Left hindlimb (tissue), 1 donor: ENCODE measurements at places on chromosomes 2 and 18.

DNA sequence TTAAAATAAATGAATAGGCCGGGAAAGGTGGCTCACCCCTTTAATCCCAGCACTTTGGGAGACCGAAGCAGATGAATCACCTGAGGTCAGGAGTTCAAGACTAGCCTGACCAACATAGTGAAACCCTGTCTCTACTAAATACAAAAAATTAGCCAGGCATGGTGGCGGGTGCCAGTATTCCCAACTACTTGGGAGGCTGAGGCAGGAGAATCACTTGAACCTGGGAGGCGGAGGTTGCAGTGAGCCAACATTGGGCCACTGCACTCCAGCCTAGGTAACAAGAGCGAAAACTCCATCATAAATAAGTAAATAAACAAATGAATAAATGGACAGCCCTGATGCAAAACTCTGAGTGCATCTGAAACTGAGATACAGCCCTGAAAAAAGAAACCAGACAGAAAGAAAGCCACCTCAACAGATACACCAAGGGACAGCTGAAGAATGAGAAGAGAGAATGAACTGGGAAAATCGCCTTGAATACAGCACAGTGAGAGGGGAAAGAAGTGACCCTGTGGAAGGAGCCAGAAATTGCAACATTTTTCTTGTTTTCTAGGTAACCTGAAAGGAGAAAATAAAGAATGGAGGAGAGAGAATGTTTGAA is 64.4 kb downstream of the TRABD2A start:
- no peak for DNase-seq

GRCh38 chr18:54247511-54248175 is 21.7 kb upstream of the POLI start:
- DNase-seq = no peak

DNA sequence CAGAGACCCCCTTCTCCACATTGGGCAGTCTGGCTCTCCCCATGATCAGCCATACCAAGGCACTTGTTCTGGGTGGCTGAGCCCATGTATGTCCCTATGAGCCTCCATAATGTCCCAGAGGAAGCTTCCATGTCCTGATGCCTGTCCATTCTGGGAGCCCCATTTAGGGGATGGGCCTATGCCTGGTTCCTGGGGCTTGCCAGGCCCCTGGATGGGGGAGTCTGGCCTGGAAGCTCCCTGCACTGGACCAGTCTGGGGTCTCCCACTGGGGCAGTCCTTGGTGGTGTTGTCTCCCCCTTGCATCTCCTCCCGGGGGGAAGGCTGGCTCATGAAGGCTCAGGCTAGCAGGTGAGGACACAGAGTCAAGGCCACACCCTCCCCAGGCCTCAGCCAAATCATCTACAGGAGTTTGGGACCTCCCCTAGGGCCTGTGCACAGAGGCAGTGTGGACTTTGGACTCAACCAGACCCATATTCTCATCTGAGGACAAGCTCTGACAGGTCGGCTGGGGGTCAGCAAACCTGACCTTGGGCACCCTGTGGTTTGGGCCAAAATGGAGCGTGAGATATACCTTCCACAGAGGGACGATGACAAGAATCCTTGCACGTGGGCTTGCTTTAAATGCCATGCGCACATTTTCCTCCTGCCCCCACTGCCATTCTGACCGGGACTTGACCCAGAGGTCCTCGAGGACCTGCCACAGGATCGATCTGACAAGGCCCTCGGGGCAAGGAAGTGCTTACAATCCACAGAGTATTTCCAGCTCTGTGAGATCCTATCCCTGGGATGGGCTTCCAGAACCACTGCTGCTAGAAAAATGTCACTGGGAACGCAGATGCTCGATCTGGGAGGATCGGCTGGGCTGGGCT is 38.8 kb downstream of the INHBB start:
- peak; percentile 1 for DNase-seq

GRCh38 chr2:68193787-68194372 is 36.2 kb downstream of the PNO1 start:
- no peak for DNase-seq

- DNase-seq = no peak
Observed at GRCh38 chr2:200852605-200853004, 11.9 kb downstream of the CLK1 start.

DNA sequence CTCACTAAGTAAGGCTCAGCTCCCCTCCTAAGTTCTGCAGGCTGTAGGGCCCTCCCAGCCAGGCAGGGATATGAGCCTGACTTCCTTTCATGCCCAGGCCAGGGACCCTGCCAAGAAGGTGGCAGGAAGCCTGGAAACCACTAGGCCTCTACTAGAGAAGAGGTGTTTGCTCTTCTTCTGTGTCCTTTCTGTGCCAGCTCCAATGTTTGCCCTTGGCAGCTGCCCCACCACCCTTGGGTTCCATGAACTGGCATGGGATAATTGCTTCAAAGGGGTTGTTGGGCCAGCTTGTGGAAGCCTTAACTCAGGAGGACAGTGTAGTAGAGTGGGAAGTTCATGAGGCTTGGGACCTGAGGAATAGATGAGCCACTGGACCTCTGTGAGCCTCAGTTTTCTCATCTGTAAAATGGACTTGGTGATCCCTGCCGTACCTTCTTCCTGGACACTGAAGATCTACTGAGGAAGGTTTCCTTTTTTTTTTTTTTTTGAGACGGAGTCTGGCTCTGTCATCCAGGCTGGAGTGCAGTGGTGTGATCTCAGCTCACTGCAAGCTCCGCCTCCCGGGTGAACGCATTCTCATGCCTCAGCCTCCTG is 3.9 kb downstream of the SLC35F6 start:
- DNase-seq = no peak

DNA sequence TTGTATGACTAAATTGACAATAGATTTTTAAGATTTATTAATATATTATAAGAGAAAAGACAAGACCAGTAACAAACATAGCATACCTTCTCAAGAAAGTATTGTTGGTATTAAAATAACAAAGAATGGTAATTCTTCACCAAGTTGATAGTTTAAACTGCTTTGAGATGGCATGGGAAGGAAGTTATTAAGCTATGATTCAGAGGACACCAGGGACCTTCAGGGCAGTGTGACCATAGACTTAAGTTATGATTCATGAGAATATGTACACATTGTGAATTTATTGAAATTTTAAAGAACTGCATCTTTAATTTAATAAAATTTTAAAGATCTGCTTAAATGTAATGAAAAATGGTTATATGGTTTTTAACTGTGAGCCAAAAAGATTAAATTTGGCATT is 205.7 kb downstream of the DSEL start:
- no peak for DNase-seq

DNA sequence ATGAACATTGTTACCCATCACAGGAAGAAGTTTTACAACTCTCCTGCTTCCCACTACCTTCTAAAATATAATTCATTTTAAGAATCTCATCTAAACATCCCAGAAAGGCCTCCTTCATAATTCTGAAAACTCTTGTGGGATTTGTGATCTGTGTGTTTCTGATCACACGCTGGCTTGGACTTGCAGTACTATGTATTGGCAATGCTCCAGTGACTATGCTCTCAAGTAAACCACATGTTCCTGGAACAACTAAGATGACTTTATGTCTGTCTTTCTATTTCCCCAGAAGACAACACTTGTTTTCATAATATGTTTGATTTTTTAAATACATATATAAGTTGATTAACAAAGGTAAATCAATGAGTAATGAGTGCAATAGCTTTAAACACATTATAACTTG is 376.6 kb upstream of the NETO1 start:
- DNase-seq = no peak

GRCh38 chr2:186629250-186629996 is 39.6 kb downstream of the ITGAV start:
- no peak for DNase-seq

GRCh38 chr2:235640377-235640776 is 146.5 kb downstream of the AGAP1 start:
- no peak for DNase-seq

- no peak for DNase-seq
Observed at GRCh38 chr2:61645911-61646310, 107.8 kb upstream of the XPO1 start.

DNA sequence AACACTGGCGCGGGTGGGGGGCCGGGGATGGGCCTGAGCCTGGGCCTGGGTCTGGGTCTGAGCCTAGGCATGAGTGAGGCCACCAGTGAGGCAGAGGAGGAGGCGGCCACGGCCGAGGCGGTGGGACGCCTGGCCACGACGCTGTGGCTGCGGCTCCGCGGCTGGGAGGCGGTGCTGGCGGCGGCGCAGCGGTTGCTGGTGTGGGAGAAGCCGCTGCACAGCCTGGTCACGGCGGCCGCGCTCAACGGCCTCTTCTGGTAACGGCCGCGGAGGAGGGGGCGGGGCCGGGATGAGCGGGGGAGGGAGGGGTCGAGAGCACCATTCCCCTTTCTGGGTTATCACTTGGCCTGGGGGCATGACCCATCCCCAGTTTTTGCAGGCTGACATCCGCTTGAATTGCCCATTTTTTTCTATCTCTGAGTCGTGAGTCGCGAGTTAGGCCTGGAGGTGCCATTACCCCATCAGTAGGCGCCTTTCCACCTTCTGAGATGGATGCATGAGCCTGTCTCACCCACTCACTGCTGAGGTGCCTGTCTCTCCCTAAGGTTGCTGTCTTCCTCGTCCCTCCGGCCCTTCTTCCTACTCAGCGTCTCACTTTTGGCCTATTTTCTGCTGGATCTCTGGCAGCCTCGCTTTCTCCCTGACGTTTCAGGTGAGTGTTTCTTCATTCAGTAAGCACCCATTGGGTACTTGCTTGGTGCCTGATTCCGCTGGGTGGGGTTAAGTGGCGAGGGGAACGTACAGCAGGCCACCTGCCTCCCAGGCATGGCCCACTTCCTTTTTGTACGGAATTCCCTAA is 501 bp downstream of the RETREG2 start:
- no peak for DNase-seq

DNA sequence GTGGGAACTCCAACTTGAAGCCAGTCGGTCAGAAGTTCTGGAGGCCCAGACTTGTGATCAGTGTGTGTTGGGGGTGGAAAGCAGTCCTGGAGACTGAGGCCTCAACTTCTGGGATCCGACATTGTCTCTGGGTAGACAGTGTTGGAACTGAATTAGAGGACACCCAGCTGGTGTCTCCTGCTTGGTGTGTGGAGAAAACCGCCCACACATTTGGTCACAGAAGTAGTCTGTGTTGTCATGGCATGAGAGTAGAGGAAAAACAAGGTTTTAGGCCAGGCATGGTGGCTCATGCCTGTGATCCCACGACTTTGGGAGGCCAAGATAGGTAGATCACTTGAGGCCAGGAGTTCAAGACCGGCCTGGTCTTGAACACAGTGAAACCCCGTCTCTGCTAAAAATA is 51.5 kb downstream of the PUM2 start:
- no peak for DNase-seq

GRCh38 chr2:81835321-81836000 is 1530.9 kb upstream of the LRRTM1 start:
- DNase-seq = no peak

- no peak for DNase-seq
Observed at GRCh38 chr18:36316246-36316645, 18.7 kb downstream of the FHOD3 start.

DNA sequence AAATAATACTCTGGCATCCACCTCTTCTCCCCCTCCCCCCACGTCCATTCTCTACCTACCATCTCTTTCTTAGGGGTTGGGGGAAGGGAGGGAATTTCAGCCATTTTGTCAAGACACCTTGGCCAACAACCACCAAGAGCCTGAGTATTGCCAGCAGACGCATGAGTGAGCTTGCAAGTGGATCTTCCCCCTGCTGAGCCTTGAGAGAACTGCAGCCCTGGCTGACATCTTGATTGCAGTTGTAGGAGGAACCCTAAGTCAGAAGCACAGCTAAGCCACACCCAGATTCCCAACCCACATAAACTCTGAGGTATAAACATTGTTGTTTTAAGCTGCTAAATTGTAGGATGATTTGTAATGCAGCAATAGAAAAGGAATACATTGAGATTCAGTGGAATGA is 165.6 kb downstream of the TMEFF2 start:
- no peak for DNase-seq

DNA sequence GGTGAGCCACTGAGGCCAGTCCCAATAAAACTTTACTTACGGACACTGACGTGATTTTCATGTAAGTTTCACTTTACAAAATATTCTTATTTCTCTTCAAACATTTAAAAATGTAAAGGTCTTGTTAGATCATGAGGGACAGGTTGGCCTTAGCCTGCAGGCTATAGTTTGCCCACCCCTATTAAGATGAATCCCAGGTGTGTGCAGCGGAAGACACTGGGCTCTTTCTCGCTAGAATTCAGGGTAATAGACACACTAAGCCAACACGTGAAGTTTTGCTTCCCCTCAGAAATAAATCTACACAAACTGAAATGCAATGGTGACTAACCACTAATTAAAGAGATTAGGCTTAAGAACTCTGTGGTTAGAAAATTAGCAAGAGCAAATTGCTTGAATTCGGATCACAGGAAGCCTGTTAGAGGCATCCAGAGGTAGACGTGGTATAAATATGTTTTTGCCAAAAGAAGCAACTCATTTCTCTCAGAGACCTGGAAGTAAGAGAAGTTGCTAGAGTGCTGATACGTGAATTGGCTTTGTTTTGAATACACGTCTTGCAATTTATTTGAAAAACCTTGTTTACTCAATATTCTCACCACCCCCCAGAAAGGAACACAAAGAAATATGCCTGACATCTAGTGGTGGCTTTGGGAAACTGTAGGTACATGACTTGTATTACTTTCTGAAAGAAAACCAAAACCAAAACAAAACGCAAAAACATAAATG is 151.6 kb downstream of the DTNB start:
- no peak for DNase-seq
